Thoracic aorta (tissue), 2 donors: ENCODE measurements at places on chromosomes 5 and 9.

DNA sequence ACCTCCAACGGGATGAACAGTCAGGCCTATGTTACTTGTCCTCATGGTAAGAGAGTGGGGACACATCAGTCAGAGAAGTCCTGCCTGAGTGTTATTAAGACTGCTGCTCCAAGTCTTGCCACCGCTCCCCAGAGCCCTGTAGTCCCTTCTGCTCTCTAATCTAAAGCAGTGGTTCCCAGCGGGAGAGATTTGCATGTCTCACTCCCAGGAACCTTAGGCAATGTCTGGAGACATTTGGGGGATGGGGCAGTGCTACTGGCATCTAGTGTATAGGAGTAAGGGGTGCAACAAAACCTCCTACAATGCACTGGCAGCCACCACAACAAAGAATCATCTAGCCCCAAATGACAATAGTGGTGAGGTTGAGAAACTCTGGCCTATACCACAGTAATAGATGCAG is 2.6 kb upstream of the SVEP1 start:
- DNase-seq, result no peak

GRCh38 chr5:71972777-71973473 is 134.3 kb upstream of the MAP1B start:
- no peak for DNase-seq

- no peak for DNase-seq
These were observed 9.3 kb upstream of the ACSL6 start for GRCh38 chr5:132020568-132021339.

GRCh38 chr5:158976035-158976434 is 123.7 kb downstream of the EBF1 start:
- DNase-seq, result no peak

GRCh38 chr5:180212363-180213255 is 3.6 kb upstream of the RASGEF1C start:
- no peak for DNase-seq

DNA sequence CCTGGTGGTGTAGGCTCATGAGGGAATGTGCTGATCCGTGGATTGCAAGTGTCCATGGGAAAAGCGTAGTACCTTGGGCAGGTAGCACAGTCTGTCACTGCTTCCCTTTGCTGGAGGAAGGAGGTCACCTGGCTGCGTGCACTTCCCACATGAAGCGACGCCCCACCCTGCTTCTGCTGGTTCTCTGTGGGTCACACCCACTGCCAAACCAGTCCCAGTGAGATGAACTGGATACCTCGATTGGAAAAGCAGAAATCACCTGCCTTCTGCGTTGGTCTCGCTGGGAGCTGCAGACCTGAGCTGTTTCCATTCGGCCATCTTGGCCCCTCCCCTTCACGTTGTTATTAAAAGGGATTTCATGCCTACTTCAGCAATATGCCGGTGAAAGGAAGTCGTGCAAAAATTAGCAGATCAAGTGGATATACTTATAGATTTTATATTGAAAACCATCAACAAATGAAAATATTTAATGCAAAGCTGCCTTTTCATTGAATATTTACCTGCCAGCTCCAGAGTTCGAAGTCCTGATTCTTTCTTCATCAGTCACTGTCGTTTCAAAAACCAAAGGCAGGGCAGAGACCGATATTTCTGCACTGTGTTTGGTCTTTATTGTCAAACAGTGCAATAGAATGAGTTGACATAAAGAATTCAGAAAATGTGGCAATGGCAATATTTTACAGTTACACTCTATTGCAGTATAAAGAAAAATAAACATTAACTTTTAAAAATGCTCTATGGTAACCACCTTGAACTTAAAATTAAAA is 123.2 kb downstream of the JAKMIP2 start:
- DNase-seq, result no peak

DNA sequence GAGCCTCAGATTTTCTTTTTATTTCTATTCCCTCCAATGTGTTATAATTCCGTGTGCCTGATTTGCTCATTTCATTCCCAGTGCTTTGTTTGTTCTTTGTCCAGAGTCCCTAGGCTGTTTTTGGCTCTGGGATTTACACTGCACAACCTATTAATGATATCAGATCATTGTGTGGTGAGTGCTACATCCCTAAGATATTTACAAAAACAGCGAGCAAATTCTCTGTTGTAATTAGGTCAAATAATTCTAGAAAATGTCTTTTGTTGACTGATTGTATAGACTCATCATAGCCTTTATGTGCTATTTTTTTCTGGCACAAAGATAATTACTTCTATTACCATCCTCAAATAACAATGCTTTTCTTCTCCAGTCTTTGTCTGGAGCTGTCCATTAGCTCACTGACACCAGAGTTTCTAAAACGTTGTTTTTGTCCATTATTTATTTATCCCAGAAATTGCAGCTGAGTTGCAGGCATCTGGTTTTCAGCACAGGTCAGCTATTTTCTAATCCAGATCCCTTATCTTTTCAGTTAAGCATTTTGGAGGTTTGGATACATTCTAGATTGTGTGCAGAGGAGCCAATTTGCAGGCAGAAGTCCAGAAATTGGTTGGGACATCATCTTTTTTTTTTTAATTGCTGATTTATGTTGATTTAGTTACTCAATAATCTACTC is 379.9 kb upstream of the DMAC1 start:
- DNase-seq, result no peak

GRCh38 chr9:131759017-131759647 is 19.3 kb upstream of the RAPGEF1 start:
- no peak for DNase-seq

DNA sequence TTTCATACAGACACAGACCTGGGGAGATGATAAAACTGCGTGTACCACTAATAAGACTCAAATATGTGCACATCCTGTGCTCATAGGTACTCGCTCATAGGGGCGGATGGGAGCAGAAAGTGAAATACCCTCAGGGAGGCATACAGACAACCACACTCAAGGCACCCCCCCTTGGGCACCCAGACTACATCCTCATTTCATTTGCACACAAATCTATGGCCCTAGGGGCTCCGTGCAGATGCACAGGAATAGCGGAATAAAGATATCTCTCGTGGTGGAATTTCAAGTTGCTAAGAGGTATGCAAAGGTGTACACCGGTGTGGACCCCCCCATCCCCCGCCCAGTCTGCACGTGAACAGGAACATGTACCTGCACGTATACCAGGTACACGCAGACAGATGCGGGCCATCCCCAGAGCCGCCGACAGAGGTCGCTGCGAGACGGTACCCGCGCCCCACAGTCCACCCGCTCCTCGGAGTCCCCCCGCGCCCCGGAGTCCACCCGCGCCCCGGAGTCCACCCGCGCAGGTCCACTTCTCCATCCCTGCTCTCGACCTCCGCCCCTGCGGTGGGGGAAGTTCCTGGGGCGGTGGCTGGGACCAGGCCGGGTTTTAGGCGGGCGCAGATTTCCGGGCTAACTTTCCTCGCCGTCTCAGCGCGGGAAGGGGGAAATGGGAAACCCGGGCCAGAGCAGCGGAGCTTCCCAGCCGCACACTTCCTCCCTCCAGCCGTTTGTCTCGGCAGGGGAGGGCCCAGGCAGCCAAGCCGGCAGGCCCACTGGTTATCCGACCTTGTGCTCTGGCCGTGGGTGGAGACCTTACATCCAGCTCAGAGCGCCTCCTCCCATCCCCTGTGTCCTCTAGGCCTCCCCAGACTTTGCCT is 1.0 kb upstream of the IL12B start:
- DNase-seq, result no peak
